Stimulated activated CD4-positive, alpha-beta T cell treated with anti-CD3 and anti-CD28 coated beads, Interleukin-1b, Interleukin-23, amount 100 ng/mL, for 4 hours (primary cell): ENCODE measurements at places on chromosomes 3 and 15.

GRCh38 chr3:143121241-143122088, 1.9 kb downstream of the CHST2 start:
- peak; percentile 59 for DNase-seq

DNA sequence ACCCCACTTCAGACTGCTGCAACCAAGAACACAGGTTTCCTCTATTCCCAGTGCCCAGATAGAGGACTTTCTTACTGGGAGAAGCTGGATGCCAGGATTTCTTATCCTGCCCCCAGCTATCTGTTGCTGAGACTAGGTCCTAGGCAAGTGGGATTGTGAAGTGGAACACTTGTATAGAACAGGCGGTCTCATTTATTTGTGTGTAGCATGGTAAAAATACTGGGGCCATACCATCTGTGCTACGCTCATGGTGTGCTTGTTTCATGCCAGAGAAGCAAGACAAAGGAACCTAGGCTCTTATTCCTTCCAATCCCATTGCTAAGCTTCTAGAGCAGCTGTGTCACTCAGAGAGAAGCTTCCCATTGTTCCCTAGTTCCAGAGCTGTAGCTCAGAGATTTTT, 191.5 kb upstream of the EPHA6 start:
- no peak for DNase-seq

GRCh38 chr3:140470211-140470610, 207.7 kb upstream of the TRIM42 start:
- DNase-seq, result no peak

- no peak for DNase-seq
Measured at GRCh38 chr15:35150361-35150760, 65.3 kb upstream of the NANOGP8 start.

DNA sequence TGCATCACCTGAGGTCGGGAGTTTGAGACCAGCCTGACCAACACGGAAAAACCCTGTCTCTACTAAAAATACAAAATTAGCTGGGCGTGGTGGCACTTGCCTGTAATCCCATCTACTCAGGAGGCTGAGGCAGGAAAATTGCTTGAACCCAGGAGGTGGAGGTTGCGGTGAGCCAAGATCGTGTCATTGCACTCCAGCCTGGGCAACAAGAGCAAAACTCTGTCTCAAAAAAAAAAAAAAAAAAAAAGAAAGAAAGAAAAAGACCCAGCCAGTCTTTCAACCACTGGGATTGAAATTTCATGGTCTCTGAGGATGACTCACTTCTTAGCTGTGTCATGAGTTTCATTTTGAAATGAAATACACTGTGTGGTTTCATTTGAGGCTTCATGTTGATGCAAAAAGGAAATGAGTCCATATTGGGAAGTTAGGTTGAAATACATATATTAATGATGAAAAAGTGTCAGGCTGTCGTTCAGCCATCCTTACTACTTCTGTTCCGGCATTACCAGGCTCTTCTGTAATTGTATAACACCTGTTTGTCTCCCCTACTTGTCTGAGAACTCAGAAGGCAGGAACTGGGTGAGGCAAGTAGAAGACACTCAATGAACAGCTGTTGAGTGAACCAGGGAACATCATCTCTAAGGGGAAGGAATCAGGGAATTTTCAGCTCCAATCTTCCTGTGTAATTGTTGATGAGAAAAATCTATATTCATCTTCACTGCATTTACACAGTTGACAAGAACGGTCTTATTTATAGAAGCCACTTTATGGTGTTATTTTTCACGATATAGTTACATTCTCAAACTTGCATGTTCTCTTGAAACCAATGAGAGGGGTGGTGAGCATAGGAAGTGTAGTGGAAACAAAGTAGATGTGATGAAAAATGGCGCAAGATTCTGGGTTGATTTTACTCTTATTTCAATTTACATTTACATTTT, 87.4 kb downstream of the NFKBIZ start:
- DNase-seq, result no peak

GRCh38 chr3:180180795-180181194, 144.1 kb upstream of the PEX5L start:
- DNase-seq, result no peak

- no peak for DNase-seq
Measured at GRCh38 chr3:50410608-50411139, 51.4 kb upstream of the TMEM115 start.

GRCh38 chr15:89307046-89307587, 27.5 kb downstream of the POLG start:
- DNase-seq, result no peak

- no peak for DNase-seq
Measured at GRCh38 chr3:127518456-127519081, 72.0 kb downstream of the TPRA1 start.

- no peak for DNase-seq
Measured at GRCh38 chr3:172466553-172467130, 18.4 kb upstream of the GHSR start.

GRCh38 chr15:33907326-33907725, 61.0 kb upstream of the CHRM5 start:
- DNase-seq, result no peak

DNA sequence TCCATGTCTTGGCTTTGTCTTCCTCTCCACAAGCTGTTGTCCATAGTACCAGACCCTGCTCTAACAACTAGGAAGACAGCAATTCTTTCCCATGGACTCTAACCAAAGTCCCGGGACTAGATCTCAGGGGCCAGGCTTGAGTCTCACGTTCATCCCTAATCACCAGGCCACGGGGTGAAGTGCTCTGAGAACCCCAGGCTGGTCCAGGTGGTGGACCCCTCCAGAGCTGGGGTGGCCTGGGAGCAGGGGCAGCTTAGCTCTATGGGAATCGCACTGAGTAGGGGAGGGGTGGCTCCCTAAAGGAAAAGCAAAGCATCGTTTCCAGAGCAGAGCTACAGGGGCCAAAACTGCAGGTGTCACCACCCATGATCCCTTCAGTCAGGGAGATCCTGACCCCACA, 150.9 kb downstream of the TPRA1 start:
- no peak for DNase-seq

GRCh38 chr3:101673953-101674352, 3.0 kb downstream of the ZBTB11 start:
- DNase-seq, result no peak

DNA sequence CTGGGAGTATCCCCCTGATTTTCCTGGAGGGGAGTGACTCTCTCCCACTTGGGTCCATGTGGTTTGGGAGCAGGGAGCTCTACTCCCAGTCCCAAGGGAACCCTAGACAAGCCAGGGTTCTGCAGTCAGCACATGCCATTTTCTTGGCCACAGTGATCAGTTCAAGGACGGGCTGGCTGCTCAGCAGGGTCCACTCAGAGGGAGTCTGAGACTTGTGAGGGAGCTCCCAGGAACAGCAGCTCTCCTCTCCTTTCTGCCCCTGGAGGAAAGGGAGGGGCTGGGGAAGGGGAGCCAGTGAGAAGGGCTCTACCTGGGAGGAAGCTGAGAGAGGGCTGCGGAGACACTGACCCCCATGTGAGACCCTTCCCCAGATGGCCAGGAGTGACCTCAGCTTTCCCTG, 29.1 kb upstream of the LMCD1 start:
- DNase-seq, result no peak

- no peak for DNase-seq
Measured at GRCh38 chr3:97996988-97997387, 24.8 kb upstream of the RIOX2 start.

DNA sequence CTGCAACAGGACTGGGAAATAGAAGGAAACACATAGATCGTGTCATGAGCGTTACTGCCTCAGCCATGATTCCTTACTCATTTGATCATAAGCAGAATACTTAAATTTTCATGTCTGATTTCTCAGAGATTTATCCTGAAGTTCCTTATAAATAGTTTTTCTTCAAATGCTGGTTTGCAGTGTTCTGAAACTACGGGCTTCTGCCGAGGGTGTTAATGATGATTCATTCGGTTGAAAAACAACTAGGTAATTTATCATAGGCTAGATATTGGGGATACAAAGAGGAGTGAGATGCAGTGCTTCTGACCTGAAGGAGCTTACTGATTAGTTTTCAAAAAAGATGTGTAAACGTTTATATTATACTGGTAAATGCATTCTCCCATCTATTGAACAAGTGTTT, 428.9 kb downstream of the NLGN1 start:
- no peak for DNase-seq

GRCh38 chr3:159128628-159129027, 326.8 kb downstream of the MFSD1 start:
- no peak for DNase-seq

DNA sequence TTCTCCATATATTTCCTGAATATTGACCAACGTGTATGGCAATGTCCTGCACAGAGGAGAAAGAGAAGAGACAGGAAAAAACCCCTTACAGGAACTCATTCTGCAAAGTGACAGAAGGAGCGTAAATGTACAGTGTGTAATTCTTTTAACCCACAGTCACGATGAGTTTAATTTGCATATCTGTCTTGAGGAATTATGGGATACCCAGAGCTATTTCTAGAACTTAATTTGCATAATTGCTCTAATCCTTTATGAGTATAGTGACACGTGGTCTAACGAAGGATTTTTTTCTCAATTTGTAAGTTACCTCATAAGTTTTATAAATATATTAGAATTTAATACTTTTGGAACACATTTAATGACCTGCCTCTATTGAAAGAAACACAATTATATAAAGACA, 9.8 kb downstream of the GPR27 start:
- DNase-seq, result no peak

DNA sequence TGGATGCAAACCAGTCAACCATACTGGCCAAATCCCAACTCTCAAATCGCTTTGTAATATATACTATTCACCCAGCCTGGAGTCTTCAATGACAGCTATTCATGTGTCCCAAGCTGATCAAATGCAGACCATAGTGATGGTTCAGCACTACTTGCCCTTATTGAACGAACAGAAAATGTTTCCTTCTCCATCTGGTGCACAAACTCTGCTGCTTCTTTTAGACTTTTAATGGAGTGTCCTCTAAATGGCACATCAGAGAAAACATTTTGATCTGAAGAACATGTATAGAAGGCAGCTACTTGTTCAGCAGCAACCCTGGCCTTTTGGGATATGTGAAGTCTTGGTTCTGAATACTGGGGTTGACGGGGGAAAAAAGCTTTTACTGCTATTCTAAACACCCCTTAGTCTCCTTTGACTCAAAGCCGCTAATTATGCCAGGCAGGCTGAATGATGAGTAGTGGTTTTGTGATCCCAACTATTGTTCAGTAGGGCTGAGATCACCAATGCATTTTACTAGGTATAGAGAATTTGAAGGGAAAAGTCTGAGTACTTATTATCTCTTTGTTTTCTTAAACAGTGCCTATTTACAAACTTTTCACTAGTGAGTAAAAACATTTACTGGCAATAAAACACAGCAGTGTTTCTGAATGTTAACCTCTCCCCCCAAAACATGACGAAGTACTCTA, 781.2 kb downstream of the ROBO1 start:
- no peak for DNase-seq

GRCh38 chr3:170033489-170033888, 4.3 kb upstream of the GPR160 start:
- no peak for DNase-seq

DNA sequence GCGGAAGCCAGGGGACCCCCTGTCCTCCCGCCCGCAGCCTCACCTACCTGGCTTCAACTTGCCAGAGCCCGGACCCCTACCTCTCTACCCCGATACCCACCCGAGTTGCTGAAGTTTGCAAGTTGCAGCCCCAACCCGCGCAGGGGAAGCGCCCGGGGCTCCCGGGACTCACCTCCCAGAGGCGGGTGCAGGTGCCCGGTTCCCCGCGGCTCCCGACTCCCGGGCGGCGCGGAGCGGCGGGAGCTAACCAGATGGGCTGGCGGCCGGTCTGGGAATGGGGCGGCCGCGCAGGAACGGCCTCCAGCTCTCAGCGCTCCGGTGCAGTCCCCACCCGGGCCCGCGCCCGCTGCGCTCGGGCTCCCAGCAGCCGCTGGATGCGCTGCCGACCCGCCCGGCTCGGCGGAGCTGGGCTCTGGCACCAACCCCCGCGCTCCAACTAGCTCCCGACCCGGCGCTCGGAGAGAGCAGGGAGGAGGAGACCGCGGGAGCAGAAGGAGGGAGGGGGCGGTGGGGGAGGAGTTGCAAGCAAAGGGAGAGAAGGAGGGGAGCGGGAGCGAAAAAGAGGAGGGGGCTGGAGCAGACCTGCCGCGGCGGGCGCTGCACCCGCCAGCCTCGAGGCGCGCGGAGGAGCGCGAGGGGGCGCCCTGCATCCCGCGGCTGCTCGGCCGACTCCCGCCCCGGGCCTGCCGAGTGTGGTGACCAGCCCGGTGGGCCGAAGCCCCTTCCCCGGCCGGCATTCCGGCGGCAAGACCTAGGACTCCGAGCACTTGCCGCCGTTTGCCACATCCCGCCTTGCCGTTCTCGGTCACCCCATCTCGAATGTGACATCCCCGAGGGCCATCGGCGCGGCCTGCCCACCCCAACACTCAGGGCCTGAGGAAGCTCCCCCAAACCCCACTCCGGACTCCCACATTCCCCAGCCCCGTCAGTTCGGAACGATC, at the start of gene SEMA5B:
Gene SEMA5B (minus strand): TSS at position 472 of the 941 bp plus-strand sequence. CDS start 66,500 bp downstream, outside the sequence.
- no peak for DNase-seq

- no peak for DNase-seq
Measured at GRCh38 chr3:123055352-123055751, 11.5 kb upstream of the PDIA5 start.

GRCh38 chr15:29252234-29252633, 17.4 kb downstream of the NSMCE3 start:
- no peak for DNase-seq

GRCh38 chr3:16999871-17000270, 115.1 kb downstream of the PLCL2 start:
- DNase-seq, result no peak

- no peak for DNase-seq
Measured at GRCh38 chr3:12380461-12380860, 91.6 kb downstream of the PPARG start.
